ENCODE measurements at places on chromosomes 2 and 18.

DNA sequence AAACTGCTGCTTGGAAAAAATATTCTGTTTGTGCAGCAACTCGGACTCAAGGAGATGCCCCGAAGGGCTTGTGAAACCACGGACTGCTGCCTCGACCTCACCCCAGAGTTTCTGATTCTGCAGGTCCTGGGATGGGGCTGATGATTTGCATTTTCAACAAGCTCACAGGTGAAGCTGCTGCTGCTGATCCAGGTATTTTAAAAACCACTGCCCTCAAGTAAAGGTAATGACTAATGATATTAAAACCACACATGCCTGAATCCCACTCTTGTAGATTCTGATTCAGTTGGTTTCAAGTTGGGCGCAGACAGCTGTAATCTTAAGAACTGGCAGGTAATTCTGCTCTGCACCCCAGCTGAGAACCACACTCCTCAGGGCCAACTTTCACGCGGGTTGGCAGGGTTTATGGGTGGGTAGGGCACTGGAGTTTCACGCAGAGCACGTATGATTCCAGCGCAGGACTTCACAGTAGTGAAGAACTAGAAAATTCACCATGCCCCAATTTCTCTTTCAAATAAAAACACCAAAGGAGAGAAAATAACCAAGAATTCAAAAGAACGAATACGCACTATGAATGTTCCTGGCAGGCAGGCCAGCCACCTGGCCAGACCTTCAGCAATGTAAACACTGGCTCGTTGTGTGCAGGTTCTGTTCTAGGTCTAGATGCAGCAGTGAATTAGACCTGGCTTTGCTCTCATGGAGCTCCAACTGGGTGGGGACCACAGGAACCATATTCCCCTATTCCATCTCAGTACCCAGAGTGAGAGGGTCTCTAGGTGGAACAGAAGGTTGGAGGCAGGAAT, 74.6 kb upstream of the ZFP36L2 start:
- DNase-seq: no peak

GRCh38 chr2:160282063-160282580, 82.0 kb upstream of the ITGB6 start:
- no peak for DNase-seq

DNA sequence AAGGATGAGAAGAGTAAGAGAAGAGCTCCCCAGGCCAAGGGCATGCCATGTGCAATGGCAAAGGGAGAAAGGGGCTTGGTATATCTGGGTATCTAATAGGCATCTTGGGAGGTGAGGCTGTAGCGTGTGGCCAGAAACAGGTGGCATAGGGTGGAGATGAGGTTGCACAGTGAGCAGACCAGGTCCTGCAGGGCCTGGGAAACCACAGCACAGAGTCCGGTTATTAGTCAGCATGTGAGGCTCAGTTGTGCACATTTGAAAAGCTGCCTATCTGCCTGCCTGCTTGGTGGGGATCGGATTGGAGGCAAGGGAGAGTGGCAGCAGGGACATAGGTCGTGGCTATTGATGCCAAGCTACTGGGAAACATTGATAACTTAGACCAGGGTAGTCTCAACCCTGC, 190.6 kb downstream of the TPGS2 start:
- DNase-seq: no peak

DNA sequence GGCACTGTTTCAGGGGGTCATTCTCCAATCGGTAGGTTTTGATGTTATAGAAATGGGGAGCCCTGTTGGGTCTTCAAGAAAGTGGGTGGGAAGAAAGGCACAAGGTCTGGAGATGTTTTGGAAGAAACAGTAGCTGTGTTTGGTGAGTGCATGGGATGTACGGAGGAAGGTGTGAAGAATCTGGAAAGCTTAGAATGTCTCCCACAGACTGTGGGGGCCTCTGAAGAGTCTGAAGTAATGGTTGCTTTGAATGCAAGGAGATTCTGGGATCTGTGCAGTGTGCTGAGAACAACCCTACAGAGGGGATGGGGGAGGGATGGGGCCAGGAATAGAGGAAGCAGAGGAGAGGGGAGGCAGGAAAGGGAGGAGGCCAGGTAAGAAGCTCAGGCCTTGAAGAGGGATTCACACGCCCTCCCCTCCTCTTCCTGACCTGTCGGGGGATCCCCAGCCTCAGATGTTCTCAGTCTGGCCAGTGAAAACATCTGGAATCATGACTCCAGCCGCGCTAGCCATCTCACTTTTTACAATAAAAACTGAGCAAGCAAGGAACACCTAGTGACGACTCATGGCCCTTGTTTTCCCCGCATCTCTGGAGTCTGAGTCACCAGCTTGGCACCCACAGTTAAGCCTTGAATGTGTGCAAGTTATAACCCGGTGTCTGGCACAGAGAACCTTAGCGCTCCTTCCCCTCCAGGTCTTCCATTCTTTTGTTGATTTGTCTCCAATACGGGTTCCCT, 74.2 kb downstream of the SH3BP4 start:
- no peak for DNase-seq

DNA sequence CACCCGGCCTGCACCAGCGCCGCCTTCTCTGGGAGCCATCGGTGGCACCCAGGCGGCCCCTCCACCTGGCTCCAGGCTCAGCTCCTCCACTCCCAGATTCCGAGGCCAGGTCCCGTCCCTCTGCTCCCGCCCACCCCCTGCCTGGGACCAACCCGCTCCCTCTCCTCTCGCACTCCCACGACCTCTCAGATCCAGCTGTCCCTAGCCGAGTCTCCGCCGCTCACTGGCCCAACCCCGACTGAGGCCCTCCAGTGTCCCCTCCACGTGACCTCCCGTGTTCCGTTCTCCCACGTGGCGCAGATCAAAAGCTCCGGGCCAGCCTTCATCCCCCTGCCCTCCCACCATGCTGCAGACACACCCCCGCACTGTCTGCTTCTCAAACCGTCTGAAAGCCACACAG, 14.4 kb upstream of the SALL3 start:
- DNase-seq: no peak

DNA sequence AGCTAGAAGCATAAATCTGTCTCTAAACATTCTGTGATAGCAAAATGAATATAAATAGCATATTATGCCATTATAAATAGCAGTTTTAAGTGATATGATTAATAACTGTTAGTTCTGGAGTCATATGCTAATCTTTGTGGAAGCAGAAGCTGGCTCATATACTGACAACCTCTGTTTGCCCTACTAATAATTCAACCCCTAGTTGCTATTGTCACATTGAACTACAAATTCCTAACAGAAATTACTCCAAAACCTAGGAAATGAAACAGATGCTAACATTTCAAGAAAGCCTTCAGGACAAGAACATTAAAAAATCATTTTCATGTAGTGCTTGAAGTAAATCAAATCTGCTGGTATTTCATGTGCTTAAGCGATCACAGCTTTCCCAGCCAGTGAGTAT, 28.2 kb downstream of the CALCRL start:
- DNase-seq: no peak

DNA sequence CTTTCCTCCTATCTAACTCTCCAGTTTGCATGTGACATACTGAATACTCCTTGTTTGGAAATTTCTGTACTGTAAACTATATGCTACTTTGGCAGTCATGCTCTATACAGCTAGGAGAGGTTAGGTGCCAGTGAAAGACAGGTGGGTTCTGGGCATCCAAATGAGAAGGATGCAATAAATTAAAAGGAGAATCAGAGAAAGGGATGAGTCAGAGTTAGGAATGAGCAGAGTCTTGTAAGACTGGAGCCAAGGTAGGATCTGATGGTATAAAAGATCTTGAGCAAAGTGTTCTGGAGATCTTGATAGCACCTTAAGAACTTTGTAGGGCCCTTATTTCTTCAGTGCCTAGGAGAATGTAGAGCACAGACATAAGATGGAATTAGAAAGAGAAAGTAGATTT, 58.7 kb upstream of the STAM2 start:
- DNase-seq: no peak

DNA sequence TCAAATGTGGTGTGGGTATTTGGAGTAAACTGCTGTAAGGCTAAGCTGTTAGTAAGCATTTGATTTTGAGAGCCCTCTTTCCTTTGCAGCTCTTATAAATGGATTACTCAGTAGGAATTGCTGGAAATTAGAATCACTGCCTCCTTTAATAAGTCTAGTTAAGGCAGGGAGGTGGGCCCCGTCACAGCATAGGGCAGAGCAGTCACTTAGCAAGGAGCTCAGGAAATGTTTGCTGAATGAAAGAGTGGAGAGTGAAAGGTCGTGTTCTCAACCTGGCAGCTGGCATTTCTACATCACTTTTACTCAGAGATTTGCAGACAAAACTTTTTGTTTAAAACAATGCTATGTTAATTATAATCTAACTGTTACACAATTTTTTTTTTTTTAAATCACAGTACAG, 25.5 kb downstream of the ITGA6 start:
- no peak for DNase-seq

GRCh38 chr2:201432621-201433393, 18.5 kb downstream of the TRAK2 start:
- no peak for DNase-seq

GRCh38 chr18:3305933-3306332, 44.0 kb downstream of the MYL12B start:
- DNase-seq: no peak

- DNase-seq: no peak
Measured at GRCh38 chr18:49022311-49023161, 71.8 kb upstream of the SMAD7 start.

GRCh38 chr18:72986103-72986502, 118.3 kb upstream of the NETO1 start:
- DNase-seq: no peak

DNA sequence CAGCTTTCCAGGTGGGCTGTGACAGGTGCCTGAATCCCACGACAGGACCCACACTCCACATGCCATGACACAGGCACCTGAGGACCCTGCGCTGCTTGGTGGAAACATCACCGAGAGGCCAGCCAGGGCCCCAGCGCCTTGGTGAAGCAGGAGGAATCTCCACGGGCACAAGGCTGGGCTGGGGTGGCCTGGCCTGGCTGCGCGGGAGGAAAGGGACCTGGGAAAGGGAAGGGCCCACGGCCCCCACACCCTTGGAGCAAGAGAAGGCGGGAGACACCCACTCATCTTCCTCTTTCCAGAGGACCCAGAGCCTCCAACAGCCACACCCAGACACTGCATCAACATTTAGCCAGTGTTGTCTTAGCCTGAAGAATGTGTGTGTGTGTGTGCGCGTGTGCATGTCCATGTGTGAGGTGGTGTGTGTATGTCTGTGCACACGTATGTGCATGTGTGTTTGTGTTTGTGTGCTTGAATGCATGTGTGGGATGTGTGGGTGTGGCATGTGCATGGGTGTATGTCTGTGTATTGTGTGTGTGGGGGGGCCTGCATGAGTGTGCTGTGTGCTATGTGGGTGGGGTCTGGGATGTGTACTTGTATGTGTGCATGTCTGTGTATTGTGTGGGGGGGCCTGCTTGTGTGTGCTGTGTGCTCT, 6.3 kb upstream of the OTOS start:
- no peak for DNase-seq

GRCh38 chr2:208386541-208386940, 20.1 kb upstream of the PTH2R start:
- DNase-seq: no peak

DNA sequence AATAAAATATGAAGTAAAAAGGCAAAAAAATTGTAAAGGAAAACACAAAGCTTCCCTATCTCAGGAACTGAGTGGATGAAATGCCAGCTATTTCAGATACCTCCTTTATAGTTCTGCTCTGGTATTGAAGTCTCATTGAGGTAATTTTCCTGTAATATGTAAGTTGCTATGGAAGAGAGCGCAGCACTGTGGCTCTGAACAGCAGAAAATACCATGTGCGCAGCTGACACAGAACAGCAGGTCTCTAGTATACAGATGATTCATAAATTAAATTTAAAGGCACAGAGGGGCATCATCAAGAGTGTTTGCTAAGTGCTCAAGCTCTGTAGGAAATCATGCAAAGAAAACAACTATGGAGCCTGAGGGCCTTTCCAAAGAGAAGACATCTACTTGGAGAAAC, 315.3 kb upstream of the CDH7 start:
- DNase-seq: no peak

- no peak for DNase-seq
Measured at GRCh38 chr2:144477957-144478311, 42.0 kb downstream of the ZEB2 start.

GRCh38 chr2:239180526-239181073, 220.2 kb downstream of the HDAC4 start:
- DNase-seq: no peak

- DNase-seq: no peak
Measured at GRCh38 chr2:150627526-150627925, 140.1 kb upstream of the RND3 start.

DNA sequence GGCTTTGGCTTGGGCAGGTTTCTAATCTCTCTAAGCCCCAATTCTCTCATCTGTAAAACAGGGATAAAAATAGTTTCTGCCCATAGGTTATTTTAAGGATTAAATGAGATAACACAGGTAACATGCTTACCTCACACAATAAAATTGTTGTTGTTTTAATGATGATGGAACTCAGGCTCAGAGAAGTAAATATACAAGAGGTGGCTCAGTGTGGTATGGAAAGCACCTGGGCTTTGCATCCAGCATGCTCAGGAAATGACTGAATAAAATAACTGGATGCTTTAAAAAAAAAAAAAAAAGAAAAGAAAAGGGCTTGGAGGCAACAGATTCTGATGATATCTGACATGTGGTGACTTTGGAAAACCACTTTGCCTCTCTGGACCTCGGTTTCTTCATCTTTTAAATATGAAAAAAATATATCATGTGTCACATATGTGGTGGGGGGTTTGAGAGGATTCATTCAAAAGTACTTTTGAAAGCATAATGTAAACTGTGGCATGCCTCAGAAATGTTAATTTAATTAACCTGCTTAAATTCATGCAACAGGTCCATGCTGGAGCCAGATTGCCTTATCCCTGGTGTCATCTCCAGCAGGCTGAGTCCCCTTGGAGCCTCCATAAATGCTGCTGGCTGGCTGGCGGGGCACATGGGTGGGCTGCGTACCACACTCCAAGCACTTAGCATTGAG, 112.8 kb upstream of the CDC42EP3 start:
- DNase-seq: no peak

- DNase-seq: no peak
Measured at GRCh38 chr18:54859667-54860421, 31.6 kb downstream of the RAB27B start.

DNA sequence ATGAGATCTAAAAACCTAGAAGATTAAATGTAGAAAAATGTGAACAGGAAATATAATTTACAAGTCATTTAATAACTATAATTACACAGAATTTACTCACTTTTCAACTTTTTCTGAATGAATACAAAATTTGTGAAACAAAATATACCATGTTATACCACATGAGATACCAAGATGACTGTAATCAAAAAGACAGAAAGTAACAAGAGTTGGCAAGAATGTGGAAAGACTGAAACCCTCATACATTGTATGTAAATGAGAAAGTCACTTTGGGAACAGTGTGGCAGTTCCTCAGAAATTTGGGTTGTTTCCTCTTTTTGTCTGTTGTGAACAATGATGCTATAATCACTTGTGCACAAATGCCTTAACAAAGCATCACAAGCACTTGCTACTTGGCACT, 145.4 kb upstream of the ZNF804A start:
- DNase-seq: no peak
